Keratinocyte (primary cell): ENCODE measurements at places on chromosomes 5 and 9.

- DNase-seq, result no peak
These were observed 335.3 kb downstream of the MLLT3 start for GRCh38 chr9:20286969-20287368.

DNA sequence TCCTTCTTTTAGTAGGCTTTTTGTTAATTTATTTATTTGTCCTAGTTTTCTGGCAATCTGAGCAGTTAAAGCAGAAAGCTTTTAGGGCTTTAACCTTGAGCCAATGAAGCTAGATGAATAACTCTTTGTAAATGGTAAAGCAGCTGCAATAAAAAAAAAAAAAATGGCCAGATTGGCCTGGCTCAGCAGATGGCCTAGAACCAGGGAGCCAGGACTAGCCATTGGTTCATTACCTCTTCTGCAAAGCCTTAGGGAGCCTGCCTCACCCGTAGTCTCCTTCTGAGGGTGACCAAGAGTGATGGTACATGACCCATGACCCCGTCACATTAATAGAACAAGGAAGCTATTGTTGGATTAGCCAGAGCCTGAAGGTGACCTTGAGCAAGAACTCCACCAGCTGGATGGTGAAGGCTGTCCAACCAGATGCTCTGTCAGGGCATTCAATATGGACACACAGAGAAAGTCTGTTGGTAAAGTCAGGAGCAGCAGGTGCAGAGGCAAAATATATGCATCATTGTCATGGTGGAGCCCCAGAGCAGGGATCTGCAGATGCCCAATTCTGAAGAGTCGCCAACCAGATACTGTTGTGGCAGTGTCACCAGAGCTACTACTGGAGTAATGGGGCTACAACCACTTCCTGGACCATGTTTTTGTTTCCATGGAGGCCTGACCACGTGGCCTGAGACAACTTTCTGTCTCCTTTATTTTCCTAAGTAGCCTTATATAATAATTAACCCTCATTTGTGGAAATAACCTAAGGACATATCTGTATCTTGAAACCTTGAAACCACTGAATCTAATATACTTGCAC is 100.7 kb downstream of the MTX3 start:
- no peak for DNase-seq

DNA sequence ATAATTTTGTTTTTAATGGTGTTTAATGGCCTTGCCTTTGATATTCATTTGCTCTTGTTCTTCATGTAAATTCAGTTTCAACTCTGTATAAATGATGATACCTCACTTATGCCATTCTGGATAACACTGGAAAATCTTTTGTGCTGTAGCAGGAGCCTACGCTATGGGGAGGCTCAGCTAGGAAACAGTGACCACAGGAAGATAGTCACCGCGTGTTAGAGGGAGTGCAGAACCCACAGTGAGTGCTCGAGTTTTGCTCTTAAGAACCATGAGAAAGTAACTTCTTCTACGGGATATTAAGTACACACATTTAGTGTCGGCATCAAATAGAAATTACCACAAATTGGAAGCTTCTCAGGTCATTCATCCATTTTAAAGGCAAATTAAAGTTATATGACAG is 143.9 kb downstream of the IRX2 start:
- no peak for DNase-seq

DNA sequence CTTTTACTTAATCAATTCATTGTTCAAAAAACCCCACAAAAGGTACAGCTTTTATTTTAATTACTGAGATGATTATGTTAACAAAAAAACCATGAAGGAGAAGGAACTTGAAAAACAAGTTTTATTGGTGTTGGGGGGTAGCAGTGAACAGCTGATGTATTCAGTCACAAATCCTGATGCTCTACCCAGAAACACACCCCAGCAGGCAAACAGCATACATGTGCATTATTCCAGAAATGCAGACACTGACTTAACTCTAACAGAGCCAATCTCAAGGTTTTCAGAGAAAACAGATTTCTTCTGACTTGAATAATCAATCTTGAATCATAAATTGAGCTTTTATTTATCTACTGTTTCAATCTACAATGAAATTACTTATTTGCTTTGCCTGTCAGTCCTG is 175.2 kb downstream of the ZSWIM6 start:
- no peak for DNase-seq

DNA sequence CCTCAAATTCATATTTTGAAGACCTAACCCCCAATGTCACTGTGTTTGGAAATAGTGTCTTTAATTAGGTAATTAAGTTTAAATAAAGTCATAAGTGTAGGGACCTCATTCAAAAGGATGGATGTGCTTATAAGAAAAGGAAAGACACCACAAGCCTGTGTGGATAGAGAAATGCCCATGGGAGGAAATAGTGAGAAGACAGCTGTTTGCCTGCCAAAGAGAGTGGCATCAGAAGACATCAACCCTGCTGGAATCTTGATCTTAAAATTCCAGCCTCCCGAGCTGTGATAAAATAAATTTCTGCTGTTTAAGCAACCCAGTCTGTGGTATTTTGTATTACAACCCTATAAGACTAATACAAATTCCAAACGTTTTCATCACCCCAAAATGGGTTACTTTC is 1867.9 kb upstream of the NUDT12 start:
- DNase-seq, result no peak

GRCh38 chr9:100580257-100580656 is 2.4 kb downstream of the CAVIN4 start:
- no peak for DNase-seq
